ENCODE measurements at places on chromosomes 6 and 20.

DNA sequence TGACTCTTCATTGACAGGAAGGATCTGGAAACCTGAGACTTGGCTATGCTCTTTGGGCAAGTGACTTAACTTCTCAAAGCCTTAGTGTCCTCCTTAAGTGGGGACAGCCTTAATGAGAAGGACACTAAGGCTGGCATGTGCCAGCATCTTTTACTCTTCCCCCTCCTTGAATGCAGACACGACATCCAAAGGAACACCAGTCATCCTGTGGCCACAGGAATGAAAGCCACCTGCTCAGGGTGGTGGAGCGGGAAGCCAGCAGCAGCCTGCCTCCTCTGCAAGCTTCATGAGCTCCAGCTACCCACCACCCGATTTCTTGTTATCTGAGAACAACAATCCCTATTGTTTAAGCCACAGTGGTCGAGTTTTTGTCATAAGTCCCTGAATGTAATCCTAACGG, 44.5 kb downstream of the TMEM14B start:
- ATAC-seq, result no peak

GRCh38 chr20:19750101-19750606, 7.9 kb upstream of the RIN2 start:
- no peak for ATAC-seq

DNA sequence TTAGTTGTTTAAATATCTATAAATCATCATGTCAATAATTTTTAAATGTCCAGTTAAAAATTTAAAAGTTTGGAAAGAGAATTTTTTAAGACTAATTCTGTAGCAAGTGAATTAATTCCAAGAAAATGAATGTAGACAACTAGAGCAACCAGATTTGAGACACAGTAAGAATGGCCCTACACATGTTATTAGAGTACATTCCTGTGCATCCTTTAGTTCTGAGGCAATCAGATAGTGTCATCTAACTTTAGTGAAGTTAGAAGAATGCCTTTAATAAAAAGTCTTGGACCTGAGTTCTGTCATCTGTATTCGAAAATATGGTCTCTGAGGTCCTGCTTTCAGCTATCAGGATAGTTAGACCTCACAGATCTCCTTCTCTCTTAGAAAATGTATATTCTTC, 63.7 kb downstream of the HIVEP2 start:
- no peak for ATAC-seq

GRCh38 chr6:33091957-33092356, 16.2 kb downstream of the HLA-DPB1 start:
- peak; percentile 81 for ATAC-seq

- ATAC-seq, result no peak
Observed at GRCh38 chr6:91080871-91081270, 494.0 kb upstream of the MAP3K7 start.

DNA sequence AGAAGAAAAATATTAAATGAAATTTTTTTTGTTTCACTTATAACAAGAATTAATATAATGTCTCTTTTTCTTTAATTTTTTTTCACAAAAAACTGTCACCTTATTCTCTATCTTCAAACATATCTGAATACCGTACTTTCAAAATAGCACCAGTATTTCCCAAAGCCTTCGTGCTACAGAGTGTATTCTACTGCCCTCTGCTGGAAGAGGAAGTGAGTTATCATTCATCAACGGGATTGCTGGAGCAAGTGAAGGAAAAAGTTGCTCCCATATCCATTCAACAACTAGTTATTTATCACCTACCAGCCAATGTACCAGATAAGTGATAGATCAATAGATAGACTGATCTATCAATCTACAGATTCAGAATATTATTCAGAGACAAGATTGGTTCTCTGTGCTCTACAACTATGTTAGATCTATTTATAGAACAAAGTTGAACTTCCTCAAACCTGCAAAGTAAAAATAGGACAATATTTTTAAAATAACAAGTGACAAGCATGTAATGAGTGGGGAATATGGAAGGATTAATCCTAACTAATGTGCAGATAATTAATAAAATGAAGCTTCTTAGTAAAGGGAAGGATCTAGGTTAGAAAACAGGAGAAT, 26.7 kb upstream of the TFAP2B start:
- ATAC-seq, result no peak

DNA sequence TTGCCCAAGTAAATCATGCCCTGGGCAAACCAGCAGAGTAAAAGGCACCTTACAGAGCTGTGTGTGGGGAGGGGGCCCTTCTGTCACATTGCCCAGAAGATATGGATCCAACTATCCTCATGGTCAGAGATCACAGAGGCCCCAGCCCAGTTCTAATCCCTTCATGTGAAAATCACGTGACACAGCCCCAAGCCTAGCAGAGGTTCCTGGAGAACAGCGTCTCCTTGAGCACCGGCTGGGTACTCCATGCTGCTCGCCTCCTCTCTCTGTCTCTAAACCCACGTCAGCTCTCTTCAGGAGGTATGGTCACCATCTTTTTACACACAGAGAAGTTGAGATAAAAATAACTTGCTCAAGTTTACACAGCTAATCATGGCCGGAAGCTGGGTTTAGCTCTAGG, 230.2 kb downstream of the ANKRD60 start:
- no peak for ATAC-seq

DNA sequence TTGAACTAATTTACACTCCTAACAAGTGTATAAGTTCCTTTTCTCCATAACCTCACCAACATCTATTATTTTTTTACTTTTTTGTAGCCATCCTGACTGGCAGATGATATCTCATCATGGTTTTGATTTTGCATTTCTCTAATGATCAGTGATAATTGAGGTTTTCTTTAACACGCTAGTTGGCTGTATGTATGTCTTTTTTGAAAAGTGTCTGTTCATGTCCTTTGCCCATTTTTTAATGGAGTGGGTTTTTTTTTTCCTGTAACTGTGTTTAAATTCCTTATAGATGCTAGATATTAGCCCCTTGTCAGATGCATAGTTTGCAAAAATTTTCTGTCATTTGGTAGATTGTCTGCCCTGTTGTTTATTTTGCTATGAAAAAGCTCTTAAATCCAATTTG, 39.6 kb upstream of the TRIM39 start:
- ATAC-seq, result no peak

- no peak for ATAC-seq
Observed at GRCh38 chr20:20034486-20034885, 17.3 kb downstream of the NAA20 start.

DNA sequence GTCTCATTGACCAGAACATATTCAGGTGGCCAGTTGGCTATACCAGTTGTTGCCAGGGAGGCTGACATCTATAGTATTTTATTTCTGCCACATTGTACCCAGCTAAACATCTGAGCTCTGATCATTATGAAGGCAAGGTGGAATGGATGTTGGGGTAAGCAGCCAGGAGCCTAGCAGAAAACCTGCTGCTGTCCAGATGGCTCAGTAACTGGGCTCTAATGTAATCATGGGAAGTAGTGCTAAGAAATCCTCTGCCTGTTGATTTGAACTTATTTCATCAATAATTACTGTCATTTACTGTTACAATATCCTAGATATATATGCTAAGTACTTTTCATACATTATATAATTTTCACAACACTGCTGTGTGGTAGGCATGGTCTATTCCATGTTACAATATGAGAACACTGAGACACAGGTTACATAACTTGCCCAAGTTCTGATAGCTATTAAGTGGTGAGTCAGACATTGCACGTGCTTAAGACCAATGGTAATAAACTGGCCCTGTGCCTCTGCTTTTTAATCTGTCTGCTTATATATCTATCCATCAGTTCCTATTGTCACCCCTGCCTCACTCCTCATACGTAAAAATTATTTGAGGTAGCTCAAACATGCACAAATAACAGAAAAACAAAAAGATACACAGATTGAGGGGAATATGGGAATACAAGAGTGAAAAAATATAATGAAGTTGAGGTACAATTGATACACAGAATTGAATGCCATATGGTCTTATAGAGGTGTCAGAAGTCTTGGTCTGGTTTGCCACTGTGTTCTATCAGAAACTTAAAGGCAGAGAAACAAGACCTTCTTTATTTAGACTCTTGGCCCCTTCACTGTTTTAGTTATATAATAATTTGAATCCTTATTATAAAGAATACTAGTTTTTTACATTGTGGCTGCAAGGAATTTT, 25.2 kb downstream of the TBPL1 start:
- ATAC-seq, result peak; percentile 36

GRCh38 chr6:147325557-147325956, 121.3 kb downstream of the STXBP5 start:
- ATAC-seq, result no peak

GRCh38 chr6:36226438-36227047, 30.0 kb downstream of the BRPF3 start:
- ATAC-seq, result no peak

DNA sequence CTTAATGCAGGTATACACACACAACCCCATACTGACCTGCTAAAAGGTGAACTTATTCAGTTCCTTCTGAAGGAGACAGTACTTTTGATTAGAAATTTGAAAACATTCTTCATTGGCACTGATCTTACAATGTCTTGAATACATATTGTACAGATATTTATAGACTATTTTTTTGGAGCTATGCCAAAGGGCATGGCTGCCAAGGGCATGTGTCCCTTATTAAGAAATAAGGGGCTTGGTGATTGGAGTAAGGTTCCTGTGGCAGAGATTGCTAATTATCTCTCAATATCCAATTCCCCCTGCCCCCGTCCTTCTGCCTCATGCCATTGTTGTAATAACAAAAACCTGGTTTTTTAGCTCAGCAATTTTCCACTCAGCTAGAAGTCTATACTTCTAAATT, 355.9 kb downstream of the FARS2 start:
- no peak for ATAC-seq

DNA sequence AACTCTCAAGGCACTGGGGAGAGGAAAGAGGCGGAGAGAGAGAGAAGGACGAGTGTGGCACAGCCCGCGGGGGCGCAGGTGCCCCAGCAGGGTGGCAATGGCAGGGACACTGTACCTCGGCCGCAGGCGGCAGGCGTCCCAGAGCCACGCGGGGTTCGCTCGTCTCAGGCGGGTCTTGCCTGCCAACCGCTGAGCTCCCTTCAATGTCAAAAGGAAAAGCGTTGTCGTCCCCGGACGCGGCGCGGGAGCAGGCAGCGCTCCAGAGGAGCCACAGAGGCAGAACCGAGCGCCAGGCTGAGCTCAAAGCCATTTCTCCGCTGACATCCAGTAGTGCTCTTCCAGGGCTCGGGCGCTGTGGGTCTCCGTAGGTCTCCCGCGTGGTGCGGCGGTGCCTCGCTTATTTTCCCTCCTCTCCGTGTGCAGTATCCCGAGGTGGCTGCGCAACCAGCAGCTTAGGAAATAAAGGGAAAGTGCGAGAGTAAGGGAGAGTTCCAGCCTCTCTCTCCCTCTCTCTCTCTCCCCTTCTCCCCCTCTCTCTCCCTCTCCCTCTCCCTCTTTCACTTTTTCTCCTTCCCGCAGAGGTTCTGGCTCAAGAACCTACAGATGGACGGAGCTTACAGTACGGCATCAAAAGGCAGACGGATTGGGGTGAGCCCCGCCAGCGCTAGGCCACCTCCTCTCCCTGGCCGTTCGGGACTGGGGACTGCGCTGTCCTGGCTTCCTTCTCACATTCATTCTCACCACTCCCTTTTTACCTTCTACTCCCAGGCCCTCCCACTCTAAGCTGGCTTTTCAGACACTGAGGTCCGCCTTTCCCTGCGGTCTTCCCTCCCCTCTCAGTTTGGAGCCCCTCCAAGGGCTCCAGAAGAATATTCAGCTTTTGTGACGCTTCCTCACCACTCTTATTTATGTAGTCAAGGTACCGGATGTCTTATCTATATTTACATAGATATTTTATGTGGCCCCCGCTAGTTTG, at the start of gene LAMA4:
TSS of gene LAMA4 (minus strand) at position 727 of the 976 bp plus-strand sequence. CDS start at position 310, 417 bp downstream.
- ATAC-seq, result peak; percentile 85

DNA sequence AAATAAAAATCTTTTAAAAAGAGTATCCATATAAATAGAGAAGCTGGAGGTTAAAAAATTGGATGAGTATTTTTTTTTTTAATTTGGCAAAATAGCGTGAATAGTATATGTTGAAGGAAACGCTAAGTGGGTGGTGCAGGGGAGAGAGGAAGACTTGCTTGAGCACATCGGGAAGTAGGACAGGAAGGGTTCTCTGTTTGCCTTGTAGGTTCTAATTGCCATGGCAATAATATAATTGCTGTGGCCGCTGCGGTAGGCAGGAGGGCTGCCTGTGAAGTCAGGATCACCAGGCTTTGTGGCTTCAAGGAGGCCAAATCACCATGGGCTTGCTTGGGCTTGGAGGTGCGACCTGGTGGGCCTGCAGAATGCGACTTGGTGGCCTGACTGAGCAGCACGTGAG, 35.1 kb downstream of the IGF2R start:
- ATAC-seq, result no peak

GRCh38 chr20:11845340-11845739, 72.4 kb upstream of the BTBD3 start:
- ATAC-seq, result no peak

DNA sequence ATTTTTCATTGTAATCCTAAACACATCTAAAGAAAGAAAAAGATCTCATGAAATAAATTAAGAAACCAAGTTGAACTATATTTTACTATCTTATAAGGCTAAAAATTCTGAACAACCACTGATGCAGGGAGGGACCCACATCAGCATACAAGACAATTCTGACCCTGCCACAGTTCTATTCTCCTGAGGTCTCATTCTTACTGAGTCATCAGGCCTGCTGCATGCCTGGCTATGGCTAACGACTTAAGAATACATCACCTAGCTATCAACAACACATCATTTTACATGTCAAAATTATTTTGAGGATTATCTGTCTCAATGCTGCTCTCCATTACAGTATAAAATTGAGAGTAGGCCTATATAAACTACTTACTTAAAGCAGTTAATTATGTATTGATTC, 52.9 kb downstream of the FBXL4 start:
- peak; percentile 91 for ATAC-seq

DNA sequence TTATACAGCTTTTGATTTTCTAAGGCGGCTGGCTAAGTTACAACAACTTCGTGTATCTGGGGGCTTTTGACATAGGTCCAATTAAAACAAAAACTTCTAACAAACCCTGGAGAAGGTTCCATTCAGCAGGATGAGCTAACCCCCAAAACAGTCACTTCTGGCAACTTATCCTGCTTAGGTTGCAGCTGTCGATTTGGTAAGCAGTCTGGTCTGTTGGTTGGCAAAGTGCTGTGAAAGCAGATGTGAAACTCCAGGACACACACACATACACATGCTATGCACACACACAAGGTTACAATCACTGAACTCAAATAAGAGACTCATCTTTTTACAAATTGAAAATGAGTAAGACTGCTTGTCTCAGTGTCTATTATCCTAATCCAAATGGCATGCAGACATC, 119.0 kb upstream of the STMND1 start:
- ATAC-seq, result no peak

- ATAC-seq, result peak; percentile 74
Observed at GRCh38 chr6:41371992-41372831, 36.8 kb downstream of the NCR2 start.

DNA sequence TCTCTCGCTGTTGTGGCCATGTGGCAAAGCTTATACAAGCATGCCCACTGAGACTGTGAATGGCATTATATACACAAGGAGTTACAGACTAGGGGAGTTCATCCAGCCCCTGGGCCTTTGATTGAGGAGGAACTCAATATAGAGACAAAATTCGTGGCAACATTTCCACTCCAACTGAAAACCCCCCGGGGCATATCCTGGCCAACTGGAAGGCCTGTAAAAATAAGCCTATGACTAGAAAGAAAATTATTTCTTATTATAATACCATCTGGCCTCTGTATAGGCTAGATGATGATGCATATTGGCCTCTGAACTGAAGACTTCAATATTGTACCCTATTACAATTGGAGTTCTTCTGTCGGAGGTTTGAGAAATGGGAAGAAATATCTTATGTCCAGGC, 175.5 kb upstream of the GJE1 start:
- no peak for ATAC-seq
